ENCODE measurements at places on chromosomes 12 and 14.

DNA sequence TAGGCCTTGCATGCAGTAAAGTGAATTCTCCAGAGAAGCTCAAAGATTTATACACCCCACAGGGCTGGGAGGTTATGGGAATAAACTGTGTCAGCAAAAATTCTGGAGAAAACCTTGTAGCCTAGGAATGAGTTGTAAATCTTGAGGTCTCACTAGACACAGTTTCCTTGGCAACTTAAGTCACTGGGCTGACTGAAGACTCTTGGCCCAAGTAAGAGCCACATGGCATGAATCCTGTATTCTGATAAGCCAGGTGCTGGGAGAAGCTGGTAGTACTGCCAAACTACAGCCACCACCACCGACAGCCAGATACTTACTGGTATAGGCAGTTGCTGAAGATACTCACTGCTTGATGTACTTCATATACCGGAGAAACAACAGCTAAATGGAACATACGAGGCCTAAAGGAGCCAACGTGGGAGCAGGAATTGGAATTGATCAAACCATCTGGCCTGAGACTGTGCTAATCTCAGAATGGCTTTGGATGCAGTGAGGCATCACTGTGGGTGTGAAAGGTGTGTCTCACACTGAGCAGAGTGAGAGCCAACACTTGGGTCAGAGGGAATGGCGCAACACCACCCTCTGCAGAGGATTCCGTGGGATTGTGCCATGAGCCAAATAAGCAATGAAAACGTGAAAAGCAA is 102.8 kb upstream of the TMCC3 start:
- no peak for DNase-seq

DNA sequence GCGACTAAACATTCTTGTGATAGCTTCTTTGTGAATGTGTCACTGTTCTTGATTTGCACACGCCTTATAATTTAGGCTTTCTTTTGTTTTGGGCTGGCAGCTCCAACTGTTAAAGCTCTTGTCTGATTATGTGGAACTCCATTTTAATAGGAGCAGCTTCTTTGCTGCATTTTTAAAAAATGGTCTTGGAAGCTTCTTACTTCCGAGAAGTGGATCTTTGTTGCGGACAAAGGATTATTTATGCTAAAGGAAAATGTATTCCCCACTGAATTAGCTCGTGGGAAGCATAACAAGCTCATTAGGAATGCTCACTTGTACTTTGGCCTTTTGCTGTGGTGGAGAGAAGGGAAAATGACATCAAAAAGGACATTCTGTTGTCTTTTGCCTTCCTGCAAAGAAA is 20.0 kb downstream of the GAS2L3 start:
- DNase-seq, result no peak

DNA sequence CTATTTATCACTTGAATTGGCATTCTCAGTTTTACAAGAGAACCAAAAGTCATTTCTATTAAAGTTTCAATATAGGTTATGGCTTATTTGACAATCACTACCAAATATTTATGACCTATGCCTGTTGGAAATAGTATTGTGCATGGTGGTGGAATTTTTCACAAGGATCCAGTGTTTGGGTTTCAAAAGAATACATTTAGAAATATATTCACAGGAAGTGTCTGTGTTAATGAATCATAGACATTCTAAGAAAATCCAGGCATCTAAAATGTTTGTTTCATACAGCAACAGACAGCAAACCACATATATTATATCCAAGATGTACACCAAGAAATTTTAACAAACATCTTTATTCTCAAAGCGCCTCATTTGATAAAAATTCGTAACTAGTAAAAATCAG is 92.7 kb downstream of the MED13L start:
- DNase-seq, result no peak

DNA sequence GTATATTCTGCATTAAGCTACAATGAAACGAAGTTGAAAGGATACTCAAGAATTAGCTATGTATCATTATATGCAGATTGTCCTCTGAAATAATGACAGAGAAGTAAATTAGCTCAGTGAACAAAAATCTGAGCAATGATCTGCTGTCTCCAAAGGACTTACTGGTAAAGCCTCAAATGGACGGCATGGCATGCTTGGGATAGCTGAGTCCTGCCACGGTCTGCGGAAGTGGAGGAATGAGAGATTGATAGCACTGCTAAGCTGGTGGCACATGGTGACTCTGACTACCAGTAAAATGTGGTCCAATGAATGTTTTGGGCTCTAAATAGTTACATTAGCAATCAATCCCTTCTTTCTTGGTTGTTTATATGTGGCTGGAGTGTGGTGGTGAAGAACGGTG is 3.7 kb upstream of the DENND5B start:
- no peak for DNase-seq

GRCh38 chr12:45668641-45669040 is 60.9 kb upstream of the ARID2 start:
- no peak for DNase-seq

DNA sequence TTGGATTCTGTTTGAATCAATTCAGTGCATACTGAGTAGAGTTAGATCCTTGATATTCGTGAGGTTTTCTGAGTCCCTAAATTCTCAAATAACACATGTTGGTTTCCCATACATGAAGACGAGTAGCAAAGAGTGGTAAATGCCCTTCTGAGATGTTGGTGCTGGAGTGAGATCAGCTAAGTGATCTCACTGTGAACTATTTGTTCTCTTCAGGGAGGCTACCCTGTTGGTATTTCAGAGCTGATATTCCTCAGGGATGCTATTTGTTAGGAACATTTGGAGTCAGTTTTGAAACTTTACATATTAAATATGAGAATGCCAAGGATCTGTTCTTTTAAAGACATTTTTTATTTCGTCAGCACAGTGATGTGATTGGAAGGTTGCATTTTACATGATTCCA is 54.7 kb downstream of the SUSD6 start:
- no peak for DNase-seq

DNA sequence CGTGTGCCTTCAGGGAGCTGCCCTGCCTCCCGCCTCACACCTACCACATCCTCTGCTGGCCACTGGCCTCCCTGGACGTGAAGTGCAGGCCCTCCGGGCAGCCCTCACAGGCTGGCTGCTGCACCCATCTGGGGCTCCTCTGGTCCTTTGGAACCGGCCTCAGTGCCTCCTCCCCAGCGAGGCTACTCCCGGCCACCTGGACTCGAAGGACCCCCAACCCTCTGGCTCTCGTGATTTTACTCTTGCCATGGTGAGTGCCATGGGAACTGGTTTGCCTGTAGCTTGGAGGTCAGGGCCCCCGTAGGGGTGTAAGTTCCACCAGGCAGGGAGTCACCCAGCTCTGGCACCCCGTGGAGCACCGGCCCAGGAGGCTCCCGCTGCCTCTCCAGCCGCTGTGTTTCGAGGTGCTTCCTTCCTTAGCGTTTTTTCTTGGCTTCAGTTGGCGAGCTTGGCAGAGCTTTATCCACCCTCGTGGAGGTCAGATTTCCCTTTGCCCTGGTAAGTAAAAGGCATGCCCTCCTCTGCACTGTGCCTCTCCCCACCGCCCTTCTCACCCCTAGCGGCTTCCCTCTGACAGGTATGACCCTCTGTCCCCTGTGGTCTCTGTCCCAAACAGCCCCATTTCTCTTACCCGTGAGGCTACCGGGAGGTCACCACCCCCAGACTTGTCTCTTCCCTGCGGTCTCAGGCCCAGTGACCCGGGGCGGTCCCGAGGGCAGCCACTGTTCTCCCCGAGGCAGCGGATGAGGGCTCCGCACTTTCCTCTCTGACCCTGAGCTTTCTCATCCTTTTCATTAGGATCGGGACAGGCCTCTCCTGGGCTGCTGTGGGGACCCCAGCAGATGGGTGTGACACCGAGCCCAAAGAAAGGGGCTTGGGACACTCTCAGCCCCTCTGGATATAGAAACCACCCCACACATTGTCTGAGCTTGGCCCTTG is 203.1 kb upstream of the C14orf180 start:
- no peak for DNase-seq

GRCh38 chr12:10031771-10032175 is 1.3 kb downstream of the CLEC9A start:
- no peak for DNase-seq

DNA sequence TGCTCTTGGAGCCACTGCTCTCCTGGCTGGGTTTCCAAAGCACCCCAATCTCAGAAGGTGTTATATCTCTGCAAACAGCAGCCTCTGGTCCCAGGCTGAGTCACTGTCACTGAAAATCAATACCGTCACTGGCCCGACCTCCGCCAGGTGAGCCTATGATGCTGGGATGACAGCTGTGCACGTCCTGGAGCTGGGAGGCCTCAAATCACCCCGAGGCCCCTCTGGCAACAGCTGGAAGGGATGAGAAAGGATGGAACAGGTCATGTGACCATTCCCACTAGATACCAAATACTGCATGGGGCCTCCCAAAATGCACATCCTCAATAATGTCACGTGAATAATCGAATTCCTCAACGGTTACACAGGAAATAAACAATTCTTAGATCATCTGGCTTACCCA is 190.8 kb downstream of the TTC7B start:
- no peak for DNase-seq

DNA sequence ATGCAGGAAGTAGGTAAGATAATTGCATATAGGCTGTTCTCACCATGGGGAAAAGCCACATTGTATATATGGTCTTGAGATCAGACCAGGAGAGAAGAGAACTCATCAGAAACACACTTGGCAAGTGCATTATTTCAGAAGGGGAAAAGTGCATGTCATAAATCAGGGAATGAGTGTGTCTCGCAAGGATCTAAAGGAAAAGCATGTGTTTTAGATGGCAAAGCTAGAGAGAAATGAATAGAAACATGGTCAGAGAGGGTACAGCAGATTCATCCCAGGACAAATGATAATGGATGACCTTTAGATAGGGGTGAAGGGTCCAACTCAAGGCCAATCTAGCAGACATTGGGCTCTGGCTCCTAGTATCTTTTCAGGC is 230.2 kb upstream of the NAV3 start:
- no peak for DNase-seq

DNA sequence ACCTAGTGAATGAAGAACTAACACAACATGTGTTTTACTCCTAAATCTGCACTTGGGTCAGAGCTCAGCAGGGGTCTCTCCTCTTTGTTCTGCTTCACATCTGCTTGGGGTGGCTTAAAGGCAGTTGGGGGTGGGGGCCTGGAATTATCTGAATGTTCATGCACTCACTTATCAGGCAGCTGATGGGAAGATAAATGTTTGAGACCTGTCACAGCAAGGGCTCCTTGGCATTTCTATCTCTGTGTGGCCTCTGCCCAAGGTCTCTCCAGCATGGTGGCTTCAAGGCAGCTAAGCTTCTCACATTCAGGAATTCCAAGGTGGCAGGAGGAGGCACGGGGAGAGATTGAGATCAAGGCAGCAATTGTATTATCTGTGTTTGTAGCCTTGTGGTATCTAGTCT is 6.4 kb upstream of the HMGA2 start:
- DNase-seq, result no peak

GRCh38 chr14:74571441-74571841 is 40.6 kb downstream of the LTBP2 start:
- DNase-seq, result peak; percentile 46

DNA sequence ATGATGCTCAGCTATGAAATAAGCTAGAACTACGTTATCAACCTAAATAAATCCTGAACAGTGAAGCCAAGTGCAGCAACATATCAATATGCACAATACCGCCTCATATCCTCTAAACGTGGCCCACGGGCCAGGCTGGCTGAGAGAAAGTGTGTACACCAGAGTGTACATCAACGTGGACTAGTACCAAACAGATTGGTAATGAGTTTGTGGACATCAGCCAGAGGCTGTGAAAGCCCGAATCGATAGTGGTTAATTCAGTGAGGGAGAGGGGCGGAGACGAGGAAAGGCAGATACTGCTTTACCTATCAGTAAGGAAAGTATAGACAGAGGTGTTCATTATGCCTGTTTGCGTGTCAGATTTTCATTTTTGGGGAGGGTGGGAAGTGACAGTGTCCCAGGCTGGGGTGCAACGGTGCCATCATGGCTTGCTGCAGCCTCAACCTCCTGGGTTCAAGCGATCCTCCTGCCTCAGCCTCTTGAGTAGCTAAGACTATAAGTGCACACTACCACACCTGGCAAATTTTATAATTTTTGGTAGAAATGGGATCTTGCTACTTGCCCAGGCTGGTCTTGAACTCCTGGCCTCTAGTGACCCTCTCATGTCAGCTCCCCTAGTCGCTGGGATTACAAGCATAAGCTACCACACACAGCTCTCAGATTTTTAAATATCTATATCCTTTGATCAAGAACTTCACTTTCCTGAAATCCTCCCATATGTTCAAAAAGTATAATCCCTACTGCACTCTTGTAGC is 50.1 kb downstream of the ANAPC7 start:
- no peak for DNase-seq

DNA sequence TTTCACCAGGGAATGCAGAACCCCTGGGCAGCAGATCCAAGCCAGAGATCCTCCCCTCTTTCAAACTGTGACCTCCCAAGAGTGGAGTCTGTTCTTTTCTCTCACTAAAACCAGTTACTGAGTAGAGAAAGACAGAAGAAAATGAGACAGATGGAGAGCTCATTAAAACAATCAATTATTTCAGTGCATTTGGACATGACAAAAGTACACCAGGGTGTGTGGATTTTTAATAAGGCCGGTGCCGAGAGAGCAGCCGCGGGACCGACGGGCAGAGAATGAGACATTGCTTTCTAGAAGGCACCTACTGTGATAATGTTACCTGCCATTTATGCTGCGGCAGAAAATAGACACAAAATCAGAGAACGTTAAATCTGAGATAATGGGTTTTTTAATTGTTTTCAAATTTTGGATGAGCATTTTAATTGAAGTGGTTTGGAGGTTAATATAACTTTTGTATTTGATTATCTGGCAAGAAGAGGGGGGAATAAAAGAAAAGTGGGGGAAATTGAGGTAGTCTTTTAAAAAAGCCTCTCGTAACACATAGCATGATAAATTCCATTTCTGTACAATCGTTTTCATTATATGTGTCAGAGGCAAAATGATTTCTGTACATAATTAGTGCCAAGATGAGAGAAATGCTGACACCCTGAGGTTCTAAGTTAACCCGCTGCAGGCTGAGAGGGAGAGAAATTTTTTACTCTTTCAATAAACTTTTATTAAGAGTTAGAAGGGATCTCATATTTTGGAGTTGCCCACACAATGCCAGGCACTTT is 70.8 kb downstream of the HSPB8 start:
- no peak for DNase-seq

GRCh38 chr12:7171854-7172253 is 17.6 kb upstream of the PEX5 start:
- no peak for DNase-seq

DNA sequence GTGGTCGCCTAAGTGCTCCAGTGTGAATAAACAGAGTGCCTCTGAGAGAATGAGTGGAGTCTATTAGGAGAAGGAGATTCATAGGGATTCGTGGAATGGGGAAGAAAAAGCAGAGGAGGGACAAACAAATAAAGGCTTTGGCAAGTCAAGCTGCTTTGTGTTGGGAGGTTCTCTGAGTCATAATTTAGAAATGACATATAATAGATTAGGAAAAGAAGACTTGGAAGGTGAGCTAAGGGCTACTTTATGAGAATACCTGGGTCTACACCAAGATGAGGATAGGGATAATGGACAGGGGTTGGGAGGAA is 6.4 kb upstream of the NTN4 start:
- DNase-seq, result no peak

DNA sequence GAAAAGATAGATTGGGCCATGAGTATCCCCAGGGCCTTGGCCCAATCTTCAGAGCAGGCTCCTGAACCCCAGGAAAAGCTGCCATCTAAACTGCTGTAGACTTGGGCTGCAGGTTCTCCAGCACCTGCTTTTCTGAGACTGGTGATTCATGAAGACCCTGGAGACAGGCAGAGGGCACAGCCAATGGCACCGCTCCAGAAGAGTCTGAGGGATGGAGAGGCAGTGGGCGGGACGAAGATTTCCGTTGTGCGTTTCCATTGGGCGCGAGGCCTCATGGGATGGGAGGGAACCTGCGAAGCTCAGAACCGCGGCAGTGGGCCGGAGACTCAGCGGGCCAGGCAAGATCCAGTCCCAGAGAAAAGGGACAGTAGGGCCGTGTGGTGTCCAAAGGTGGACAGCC is 375.1 kb downstream of the IPO8 start:
- no peak for DNase-seq

GRCh38 chr12:100248886-100249285 is 18.0 kb downstream of the DEPDC4 start:
- DNase-seq, result no peak

Data from Peyer's patch (tissue), 4 donors.